ENCODE measurements at places on chromosomes 3 and 15. TPM values are rescaled to one million over a fixed set of nuclear protein-coding genes. Genes with fewer than 3 reads are reported as not detected.

ATP2B2 gene
- not detected for total RNA-seq

GOLGA8G gene
- total RNA-seq: not detected

GOLGA8H gene
- not detected for total RNA-seq

RBM5 gene
- total RNA-seq: 154 TPM

GATM gene
- 0.65 TPM for total RNA-seq
